CD8-positive, alpha-beta T cell (primary cell): ENCODE measurements at places on chromosomes 3 and 15.

DNA sequence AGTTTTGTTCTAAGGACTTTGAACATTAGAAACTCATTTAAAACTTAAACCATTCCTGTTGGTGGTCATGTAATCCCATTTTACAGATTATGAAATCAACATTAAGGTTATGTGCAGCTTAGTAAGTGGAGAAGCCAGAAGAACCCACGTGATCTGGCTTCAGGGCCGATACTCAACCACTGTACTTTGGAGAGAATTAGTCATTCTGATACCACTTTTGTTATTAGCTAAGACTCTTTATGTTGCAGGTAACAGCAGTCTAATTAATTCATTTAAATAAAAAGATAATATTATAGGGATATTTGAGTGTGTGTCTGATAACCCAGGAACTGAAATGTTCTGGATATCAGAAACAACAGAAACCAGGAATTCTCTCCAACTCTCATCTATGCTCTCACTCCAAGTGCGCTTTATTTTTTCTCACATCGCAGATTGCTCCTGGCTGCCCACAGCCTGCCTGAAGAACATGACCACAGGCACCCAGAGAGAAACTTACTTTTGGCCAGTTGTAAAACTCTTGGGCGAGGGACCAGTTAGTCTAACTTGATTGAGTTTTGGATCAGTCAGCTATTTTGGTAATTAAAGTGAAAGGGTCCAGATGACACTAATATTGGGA lies 25.2 kb downstream of the UBE2E1 start:
- no peak for DNase-seq

DNA sequence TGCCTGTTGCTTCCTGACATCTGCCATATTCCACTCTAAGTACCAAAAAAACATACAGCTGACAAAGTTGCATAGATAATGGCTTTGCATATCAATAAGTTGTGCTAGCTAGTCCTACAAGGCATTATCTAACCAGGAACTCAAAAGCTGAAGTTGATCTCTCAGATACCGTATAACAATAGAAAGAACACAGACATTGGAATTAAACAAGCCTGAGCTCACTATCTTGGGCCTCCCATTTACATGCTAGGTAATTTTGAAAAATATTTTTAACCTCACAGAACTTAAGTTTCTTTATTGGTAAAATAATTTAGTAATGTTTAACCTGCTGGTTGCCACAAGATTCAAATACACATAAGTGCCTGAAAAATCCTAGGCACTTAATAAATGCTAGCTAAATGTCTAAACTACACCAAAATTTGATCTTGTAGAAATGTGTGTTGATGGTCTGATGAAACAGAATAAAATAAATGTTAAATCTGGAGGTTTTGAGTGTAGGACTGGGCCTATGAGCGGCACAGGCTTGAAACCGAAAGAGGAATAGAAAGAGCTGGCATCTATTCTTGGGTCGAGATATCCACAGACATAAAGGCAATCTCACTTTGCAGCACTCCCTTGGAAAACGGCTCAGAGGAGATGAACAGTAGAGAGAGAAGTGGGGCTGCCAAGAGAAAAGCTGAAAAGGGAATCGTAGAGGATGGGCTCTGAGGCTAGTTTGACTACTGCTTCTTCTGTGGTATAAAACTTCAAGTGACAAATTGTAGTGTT lies 29.9 kb upstream of the TTC14 start:
- DNase-seq, result no peak

GRCh38 chr3:158140396-158140795 lies 30.5 kb downstream of the RSRC1 start:
- DNase-seq, result no peak

DNA sequence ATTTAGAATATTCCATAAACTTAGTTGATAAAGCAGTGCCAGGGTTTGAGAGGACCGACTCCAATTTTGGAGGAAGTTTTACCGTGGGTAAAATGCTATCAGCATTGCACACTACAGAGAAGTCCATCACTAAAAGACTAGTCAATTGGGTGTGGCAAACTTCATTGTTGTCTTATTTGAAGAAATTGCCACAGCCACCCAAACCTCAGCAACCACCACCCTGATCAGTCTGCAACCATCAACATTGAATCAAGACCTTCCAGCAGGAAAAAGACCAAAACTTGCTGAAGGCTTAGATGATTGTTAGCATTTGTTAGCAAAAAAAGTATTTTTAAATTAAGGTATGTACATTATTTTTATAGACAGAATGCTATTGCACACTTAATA lies 60.5 kb downstream of the KLF13 start:
- DNase-seq, result peak; percentile 77

DNA sequence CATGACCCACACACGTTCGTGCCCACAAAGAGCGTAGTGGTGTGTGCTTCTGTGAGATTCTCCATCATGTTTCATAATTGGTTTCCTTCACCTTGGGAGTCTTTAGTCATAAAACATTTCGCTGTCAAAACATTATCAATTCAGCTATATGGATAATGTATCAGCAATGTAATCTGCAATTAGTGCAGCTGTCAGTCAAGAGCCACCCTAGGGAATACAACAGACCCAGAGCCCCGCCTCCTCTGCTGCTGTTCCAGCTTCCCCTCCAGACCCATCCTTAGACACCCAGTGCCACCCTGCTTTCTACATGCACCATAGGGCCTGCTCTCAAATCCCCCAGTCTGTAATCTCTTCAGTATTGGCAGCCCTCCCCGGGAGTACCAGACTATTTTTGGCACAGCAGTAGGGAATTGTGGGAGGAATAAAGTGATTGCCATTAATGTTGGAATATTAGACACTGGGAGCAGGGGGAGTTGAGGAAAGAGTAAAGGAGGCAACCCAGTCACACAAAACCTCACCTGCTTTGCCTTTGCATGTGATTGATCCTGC lies 31.5 kb upstream of the C3orf80 start:
- DNase-seq, result no peak

- peak; percentile 53 for DNase-seq
Observed at GRCh38 chr15:75452865-75453702, 1.6 kb upstream of the SIN3A start.

- DNase-seq, result no peak
Observed at GRCh38 chr15:92901072-92901761, 1.1 kb downstream of the CHD2 start.

DNA sequence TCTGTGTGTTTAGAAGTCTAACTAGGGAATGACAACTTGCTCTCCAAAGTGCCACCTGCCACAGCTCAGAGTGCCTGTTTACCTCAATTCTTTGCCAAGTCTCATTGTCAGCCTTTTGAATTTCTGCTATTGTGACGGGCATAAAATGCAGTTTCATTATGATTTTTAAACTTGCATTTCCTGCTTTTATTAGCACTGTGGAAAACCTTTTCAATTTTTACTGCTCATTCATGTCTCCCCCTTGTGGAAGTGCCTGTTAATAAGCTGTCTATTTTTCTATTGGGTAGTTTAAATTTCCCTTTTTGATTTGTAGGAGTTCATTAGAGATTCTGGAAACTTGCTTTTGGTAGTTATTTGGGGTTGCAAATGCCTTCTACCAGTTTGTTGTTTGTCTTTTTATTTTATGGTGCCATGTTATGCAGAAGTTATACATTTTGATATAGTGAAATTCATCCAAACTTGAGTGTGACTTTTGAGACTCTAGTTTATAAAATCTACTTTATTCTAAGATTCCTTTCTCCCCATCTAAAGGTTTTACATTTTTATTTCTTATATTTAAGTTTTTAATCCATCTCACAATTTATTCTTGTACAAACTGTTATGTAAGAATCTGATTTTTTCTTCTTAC lies 53.9 kb upstream of the FRMD4B start:
- no peak for DNase-seq

- no peak for DNase-seq
Observed at GRCh38 chr3:71695000-71695482, 30.2 kb downstream of the EIF4E3 start.

DNA sequence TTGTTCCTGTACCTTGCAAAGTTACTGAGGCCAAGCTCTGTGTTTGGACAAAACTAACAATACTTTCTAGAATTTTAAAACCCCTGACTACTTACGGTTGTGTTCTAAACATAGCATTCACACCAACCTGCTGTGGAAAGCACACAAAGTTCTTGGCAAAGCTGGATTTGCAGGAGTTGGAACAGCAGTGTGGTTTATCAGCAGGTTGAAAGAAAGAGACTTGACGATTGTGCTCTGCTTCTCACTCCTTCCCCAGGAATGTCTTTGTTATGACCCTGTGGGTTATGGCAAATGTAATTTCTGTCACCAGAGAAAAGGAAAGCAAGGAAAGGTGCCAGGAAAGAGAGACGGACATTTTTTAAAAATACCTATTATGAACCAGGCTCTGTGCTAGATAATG lies 165.5 kb upstream of the TGFBR2 start:
- DNase-seq, result no peak

- DNase-seq, result no peak
Observed at GRCh38 chr3:189320511-189320910, 148.7 kb downstream of the TPRG1 start.

- DNase-seq, result no peak
Observed at GRCh38 chr3:177211503-177212277, 14.4 kb upstream of the TBL1XR1 start.

DNA sequence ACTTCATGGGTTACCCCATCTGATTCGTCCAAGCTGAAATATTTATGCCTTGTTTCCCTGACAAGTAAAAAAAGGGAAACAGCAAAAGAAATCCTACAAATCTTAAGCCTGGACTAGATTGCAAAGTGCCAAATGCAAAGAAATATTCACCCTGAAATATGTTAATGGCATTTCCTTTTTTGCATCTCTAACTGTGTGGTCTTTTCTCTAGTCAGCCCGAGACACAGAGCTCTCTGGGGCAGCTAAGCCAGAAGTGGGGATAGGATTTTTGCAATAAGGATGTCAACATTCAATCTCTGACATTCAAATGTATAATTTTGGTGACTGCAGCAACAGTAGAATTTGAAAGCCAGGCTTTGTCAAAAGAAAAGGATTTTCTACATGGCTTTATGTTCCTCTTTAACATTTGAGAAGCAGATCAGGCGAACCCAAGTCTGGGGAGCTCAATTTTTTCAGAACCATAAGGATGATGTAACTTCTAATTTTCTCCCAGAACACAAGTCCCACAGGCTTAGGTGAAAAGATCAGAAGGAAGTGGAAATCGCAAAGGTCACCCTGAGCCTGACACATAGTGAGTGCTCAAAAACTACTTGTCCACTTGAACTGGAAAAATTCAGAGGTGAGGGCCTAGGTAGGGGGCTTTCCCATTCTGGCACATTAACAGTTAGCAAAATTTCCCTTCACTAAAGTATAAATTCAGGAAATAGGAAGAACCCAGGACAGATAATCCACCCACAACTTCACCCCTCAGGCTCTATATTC lies 28.2 kb upstream of the KCNMB3 start:
- DNase-seq, result no peak

DNA sequence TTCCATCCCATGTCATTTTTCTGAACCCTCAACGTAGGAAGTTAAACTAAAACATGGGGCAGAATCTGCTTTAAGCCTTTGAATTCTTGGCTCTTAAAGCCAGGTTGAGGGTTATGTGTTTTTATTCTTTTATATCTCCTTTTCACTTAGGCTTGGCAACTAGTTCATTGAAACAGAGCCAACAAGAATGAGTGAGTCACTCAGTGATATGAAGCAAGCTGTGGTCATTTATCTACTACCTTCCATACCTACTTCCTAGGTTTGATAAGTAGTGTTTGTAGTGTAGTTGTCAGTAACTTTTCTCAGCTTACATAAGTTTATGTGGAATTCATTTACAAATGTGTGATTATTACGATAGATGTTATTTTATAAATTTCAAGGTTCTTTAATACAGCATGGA lies 67.4 kb downstream of the SNRPN start:
- DNase-seq, result no peak

- DNase-seq, result no peak
Observed at GRCh38 chr3:173584093-173584837, 186.7 kb downstream of the NLGN1 start.

DNA sequence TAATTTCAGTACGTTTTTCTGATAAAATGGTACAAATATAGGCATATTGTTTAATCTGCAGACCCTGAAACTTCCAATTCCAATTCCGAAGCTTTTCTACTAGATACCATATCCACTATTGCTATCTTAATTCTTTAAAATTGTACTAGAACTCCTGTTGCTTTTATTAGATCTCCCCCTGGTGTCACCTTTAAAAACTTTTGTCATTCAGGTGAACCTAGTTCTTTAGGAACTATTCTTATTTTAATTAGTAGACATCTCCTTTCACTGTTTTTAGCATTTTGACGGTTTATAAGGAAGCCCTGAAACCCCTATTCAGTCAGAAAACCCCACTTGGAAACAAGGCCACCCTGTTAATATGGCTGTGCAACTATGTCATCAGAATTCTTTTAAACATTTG lies 22.3 kb downstream of the C2CD4B start:
- DNase-seq, result no peak

DNA sequence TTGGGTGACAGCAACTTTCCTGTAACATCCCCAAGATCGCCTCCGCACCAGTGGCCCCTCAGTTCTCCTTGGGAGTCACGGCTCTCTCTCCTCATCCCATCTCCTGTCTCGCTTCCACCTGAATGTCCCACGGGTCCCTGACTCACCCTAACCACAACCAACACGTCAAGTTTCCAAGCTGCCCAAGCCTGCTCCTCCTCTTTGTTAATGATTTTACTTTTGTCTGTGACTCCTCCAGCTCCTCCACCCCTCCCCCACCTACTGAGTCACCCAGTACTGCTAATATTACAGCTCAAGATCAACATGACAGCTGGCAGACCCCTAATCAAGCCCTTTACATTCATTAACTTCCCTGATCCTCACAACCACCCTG lies 39.3 kb downstream of the BDH1 start:
- DNase-seq, result no peak

DNA sequence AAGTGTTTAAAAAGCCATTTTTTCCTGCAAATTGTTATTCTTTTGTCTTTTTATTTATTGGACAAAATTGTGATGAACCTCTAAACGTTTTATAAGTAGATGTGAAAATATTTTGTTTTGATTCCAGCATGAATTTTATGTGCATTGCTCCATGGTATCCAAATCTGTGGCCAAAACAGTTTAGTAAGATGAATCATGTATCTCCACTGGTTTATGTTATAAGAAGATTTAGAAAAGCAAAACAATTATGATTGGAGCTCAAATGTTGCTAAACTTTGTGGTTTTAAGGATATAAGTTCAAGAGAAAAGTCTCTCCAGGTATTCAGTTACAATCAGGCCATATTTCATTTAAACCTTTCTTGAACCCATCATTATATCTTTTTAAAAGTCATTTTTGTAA lies 80.9 kb downstream of the NECTIN3 start:
- DNase-seq, result no peak

- DNase-seq, result no peak
Observed at GRCh38 chr3:59540241-59540640, 490.4 kb upstream of the CFAP20DC start.

DNA sequence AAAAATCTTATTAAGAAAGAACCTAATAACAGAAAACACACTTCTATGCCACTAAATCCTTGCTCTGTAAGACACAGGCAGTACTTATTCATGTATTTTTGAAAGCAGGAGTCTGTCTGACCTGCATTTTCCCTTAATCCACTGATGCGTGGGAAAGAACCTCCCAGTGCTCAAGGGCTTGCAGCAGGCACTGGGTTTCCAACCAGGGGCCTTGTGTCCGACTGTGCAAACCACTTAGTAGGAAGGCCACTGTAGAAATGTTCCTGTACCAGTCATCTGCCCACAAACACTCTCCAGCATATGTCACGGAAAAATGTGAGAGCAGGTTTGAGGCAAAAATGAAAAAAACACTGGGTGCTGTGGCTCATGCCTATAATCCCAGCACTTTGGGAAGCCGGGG lies 12.4 kb downstream of the CXCR6 start:
- no peak for DNase-seq

- DNase-seq, result no peak
Observed at GRCh38 chr3:126656371-126657134, 1.6 kb upstream of the TXNRD3 start.
